NCI-H82 (cell line): ENCODE measurements at places on chromosomes 7 and 10.

DNA sequence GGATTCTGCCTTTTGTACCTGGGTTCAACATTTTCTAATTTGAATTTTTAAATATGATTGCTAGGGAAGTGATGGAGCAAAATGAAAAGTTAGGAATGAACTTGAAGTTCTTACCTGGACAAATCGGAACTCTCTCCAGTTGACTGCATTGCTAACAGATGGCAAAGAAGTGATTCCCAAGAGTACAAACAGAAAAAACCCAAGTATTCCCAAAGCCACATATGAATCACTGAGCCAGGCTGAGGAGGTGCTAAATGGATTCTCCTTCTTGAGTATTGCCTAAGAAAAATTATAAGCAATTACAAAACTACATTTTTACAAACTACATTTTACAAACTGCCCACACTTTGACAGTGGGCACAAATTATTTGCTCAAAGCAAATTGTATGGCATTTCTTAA lies 25.9 kb downstream of the STEAP4 start:
- DNase-seq = no peak

DNA sequence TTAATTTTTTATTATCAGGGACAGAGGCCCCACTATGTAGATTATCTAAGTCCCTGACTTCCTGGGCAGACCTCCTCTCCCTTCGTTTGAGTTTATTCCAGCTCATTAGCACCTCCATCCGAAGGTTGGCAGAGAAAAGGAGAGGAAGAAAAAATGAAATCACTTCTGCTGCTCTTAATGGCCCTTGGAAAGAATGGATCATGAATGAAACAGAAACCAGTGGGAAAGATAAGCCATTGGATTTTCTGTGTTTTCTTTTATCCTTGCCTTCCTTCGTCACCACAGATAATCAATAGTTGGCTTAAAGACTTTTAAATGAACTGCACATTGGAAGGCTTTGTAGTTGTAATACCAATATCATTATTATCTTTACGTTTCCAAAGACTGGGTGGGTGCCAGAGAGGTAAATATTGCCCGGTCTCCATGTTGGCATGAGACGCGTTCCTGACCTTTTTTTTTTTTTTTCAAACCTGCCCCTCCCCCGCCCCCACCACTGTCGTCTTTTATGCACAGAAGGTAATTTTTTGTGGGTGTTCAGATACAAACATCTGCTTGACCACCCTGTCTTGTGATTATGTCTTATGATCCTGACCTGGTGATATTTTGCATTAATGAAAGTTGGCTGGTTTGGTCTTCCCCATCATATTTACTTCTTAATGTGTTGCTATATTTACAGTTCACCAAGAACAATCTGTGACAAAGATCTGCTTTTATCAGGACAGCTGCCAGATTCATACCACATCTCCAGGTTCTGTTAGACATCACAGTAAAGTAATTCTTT lies 116.8 kb downstream of the ARID5B start:
- DNase-seq = no peak

GRCh38 chr7:73903321-73904218 lies 42.6 kb downstream of the TMEM270 start:
- no peak for DNase-seq

DNA sequence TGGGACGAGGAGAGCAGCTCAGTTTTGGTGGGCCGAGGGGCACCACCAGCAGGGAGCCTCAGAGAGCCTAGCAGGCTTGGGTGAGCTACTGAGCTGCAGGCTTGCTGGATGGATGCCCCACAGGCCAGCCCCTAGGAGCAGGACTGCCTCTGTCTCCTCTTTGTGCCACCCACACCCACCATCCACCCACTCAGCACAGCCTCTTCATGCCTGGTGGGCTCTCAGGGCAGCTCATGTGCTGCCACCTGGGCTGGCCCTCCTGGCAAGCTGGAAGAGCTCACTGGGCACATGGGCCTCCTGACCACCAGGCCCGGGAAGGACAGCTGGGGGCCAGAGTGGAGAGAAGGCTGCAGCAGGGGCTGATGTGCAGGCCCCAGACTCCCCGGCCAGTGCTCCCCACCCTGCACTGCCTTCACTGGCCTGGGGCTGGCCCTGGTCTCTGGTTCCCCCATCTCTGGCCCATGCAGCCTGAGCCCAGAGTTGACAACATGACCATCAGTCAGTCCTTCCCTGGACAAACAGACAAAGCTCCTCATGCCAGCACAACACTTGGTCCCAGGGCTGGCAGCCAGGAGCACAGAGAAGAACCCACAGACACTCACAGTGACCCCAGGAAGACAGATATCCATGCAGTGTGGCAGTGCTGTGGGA lies 8.2 kb downstream of the RASGEF1A start:
- DNase-seq = no peak
